Lower leg skin (tissue), 4 donors: ENCODE measurements at places on chromosomes 12 and 14.

DNA sequence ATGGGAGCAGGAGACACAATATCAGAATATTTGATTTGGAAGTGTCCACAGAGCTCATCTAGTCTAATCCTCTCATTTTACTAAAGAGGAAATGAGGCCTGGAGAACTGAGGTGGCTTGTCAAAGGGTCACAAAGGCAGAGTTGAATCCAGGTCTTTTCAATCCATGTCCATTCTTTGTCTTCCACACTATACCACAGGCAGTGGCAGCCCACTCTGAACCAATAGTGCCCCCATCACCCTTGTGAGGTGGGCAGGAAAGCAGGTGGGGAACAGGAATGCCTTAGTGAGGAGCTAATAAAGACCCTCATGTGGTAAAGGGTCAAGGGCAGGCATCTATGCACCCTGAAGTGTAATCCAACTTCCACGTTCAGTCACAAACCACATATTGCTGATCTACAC lies 134.8 kb upstream of the EGLN3 start:
- no peak for DNase-seq

GRCh38 chr14:60647081-60647836 lies 2.0 kb downstream of the SIX1 start:
- DNase-seq: peak; percentile 84

DNA sequence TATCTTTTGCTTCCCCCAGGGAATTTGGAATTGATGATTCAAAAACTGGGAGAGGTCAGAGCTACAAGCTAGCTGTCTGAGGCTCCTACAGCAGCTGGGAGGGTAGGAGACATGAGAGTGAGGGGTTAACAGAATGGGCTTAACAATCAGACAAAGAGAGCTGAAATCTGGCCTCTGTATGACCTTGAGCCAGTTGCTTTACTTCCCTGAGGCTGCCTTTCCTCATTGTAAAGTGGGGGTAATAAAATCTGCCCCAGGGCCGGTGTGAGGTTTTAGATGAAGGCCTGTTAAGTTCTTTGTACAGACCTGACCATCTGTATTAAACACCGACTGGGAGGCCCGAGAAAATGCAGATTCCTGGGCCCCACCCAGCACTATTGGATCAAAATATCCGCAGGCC lies 164.3 kb upstream of the NOS1 start:
- no peak for DNase-seq

- no peak for DNase-seq
Observed at GRCh38 chr12:76711241-76711640, 52.7 kb upstream of the ZDHHC17 start.

DNA sequence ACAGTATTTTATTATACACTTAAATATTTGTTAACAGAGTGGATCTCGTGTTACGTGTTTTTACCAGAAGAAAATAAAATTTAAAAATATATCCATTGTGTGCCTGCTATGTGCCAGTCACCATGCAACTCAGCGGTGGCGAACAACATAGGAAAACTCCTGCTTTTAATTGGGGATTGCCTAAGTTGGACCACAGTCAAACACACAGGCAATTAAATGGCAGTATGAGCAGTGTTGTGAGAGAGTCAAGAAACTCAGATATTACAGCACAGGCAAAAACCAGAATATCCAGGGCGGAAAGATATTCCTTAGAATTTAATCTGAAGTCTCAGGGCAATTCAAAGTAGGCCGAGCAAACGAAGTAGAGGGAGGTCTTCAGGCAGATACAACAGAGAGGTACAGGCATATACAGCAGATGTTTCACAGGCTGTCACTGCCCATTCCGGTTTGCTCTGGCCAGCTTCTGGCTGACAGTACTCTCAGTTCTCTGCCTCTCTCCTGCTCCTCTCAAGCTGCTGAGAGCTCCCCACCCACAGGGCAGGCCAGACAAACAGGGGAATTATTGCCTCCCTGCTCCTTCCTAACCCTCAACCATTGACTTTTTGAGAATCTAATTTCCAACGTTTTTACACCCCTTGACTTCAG lies 540.2 kb upstream of the TMEM132C start:
- no peak for DNase-seq

GRCh38 chr12:20832911-20833310 lies 22.4 kb downstream of the SLCO1B3 start:
- DNase-seq: no peak

- no peak for DNase-seq
Observed at GRCh38 chr12:47734725-47735480, 9.6 kb upstream of the ENDOU start.

DNA sequence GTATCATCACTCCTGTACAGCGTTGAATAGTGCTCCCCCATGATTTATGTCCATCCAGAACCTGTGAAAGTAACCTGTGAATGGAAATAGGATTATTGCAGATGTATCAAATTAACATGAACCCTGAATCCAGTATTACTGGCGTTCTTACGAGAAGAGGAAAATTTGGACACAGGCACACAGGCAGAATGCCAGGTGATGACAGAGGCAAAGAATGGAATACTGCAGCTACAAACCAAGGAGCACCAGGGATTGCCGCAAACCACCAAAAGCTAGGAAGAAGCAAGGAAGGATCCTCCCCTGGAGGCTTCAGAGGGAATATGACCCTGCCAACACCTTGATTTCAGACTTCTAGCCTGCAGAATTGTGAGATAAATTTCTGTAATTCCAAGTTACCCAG lies 113.5 kb upstream of the EGLN3 start:
- DNase-seq: peak; percentile 70

DNA sequence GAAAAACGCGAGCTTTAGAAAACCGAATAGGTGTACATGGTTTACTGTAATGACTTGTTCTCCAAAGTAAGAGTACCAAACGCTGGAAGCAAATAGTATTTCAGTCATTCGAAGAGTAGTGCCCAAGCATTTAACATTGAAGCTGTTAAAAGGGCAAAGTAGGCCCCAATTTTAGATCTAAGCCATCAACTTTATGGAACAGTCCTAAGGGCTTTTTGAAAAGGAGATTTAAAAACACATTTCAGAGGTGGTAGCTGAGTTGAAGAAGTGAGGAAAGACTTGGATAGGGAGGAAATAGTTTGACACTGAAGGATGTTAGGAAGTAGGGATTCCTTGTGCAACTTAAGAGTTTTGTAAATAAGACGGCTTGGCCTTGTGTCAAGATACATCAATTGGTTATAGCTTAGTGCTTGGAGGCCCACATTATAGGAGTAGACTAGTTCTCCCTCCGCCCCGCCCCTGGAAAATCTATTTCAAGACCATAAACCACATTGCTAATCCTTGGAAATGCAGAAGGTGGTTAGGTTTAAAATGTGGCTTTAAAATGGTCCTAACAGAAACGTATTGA lies 783 bp upstream of the TUBA1B start:
- no peak for DNase-seq

GRCh38 chr12:120015313-120015712 lies 26.3 kb downstream of the BICDL1 start:
- no peak for DNase-seq

DNA sequence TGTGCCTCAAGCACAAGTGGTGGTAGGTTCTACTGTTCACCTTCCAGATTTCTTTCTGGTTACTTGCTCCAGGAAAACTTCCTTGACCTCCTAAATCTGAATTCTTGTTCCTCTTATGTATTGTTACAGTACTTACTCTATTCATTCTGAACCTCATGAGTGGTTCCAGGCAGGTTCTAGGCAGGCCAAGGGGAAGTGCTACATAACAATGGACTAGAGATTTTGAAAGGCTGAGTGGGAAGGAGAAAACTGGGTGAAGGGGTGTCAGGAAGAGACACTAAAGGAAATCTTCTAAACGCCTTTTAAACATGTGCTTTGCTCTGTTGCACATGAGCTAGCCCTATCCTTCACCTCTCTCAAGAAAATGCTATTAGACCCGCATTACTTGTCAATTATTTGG lies 1.6 kb downstream of the YARS2 start:
- DNase-seq: no peak

GRCh38 chr14:34650786-34651584 lies 21.0 kb upstream of the SNX6 start:
- DNase-seq: peak; percentile 28

DNA sequence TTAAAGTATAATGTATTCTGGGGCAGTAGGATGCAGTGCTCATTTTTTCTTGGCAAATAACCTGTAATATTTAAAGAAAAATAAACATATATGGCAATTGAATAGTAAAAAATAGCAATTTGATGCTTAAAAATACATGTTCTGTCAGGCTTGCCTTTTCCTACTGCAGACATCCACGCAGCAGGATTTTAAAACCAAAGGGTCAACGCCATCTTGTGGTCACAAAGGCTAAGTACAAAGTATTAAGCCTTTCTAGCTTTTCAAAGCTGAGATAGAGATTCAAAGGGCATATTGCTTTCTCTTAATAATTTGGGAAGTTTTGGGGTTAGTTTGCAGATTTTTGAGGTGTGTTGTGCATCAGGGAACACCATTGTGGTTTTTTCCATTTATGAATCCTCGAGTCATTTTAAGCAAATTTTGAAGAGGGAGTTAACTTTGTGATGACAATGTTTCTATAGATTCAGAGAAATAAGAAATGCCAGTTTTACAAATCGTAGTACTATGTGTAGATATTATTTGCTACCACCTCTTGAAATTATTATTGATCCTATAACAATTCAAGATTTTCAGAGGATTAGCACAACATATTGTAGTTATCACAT lies 4.7 kb upstream of the CCER1 start:
- DNase-seq: no peak

- peak; percentile 19 for DNase-seq
Observed at GRCh38 chr12:31589904-31590641, 863 bp downstream of the DENND5B start.

GRCh38 chr14:65045006-65045405 lies 57.3 kb downstream of the MAX start:
- no peak for DNase-seq

DNA sequence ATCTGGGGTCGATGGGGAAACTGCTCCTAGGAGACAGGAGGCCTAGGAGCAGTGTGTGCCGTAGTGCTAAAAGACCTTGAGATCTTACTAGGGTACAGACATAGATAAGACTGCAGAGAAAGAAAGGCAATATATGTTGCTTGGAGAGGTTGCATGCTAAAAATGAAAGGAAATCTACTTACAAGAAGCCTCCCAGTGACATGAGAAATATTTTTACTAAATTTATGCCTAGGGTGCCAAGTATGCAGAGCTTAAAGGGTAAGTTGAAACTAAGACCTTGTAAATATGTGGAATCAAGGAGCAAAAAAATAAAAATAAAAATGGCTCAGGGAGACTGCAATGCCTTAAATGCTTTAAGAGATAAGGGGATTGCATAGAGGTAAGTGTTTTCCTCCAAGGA lies 74.8 kb downstream of the PDE6H start:
- DNase-seq: no peak

- no peak for DNase-seq
Observed at GRCh38 chr12:44653861-44654527, 222.1 kb downstream of the NELL2 start.

GRCh38 chr14:94936901-94937685 lies 167.2 kb upstream of the GSC start:
- DNase-seq: peak; percentile 87

DNA sequence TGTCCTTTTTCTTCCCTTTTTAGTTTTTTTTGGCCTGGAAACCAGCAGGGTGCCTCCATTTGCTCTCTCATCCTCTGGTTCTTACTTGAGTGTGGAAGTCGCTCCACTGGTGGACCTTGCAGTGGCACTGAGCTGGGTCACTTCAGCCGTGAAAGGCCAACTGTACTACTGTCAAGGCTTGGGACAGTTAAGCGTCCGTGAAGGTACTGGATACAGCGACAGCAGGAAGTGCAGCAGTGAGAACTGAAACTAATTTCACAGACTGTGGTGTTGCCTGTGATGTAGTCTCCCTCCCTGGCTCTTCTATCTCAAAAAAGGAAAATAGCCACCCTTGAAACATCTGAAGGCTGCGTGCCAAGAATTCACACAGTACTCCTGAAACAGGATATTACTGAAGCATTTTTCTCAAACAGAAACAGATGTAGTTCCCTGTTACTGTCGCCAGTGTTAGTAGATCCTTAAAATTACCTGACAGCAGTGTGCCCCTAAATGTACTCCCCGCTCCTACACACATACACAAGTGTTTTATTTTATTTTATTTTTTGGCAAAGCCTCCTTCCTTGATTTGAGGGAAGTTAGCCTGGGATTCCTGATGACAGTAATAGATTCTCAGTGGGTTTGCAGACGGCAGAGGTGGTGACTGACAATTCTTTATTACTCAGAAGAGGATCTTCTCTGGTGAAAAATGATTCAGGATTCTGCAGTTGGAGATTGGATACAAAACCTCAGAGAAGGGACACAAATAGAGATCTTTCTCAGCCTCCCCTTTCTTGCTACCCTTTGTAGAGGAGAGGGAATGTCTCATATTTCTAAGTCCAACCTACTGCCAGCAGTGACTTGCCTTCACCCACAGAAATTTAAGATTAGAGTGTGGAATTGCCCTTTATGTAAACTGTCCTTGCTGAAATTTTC lies 4.4 kb downstream of the SUSD6 start:
- DNase-seq: peak; percentile 70

- no peak for DNase-seq
Observed at GRCh38 chr12:97637770-97638169, 175.2 kb downstream of the RMST start.

DNA sequence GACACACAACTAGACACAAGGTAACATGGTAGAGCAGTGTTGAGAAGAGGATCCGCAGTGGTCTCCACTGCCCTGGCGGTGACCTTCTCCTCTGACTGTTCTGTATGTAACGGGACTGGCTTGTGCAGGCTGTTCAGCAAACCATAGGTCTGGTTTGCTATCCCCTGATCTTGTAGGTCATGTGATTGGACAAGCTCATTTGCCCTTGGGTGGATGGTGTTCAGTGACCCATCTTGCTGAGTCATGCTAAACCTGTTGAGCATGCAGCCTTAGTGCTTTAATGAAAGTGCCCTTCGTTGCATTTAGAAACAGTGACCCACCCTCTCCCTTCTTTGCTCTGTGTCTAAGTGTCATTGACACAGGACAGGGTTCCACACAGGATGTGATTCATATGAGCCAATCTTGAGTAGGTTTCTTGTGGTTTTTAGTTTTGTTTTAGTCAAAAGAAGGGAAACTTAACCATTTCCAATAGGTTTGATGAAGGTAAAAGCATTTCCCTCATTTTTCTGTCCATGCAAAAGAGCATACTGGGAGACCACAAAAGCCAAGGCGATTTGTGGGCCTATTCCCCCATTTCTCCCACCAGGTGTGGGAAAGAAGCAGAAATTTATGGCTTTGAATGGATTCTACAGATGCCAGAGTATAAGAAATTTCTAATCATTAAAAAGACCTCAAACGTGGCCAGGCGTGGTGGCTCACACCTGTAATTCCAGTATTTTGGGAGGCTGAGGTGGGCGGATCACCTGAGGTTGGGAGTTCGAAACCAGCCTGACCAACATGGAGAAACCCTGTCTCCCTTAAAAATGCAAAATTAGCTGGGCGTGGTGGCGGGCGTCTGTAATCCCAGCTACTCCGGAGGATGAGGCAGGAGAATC lies 32.6 kb upstream of the HIF1A start:
- peak; percentile 29 for DNase-seq

DNA sequence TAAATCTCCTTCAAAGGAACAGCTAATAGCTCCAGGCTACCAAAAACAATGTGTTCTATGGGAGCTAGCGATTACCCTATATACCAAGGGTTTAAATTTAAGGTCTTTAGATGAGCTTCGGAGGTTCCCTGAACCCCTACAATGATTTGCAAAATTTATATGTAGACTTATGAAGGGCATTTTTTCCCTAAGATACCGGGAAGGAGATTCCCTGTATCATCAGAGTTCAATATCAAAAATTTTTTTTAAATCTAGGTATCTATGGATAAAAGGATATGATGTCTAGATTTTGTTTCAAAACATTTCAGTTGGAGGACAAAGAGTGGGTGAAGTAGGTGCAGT lies 17.9 kb upstream of the COL2A1 start:
- no peak for DNase-seq
